Stimulated activated CD4-positive, alpha-beta T cell treated with anti-CD3 and anti-CD28 coated beads, TNF-alpha, amount 100 ng/mL, for 48 hours (primary cell): ENCODE measurements at places on chromosomes 3 and 15.

DNA sequence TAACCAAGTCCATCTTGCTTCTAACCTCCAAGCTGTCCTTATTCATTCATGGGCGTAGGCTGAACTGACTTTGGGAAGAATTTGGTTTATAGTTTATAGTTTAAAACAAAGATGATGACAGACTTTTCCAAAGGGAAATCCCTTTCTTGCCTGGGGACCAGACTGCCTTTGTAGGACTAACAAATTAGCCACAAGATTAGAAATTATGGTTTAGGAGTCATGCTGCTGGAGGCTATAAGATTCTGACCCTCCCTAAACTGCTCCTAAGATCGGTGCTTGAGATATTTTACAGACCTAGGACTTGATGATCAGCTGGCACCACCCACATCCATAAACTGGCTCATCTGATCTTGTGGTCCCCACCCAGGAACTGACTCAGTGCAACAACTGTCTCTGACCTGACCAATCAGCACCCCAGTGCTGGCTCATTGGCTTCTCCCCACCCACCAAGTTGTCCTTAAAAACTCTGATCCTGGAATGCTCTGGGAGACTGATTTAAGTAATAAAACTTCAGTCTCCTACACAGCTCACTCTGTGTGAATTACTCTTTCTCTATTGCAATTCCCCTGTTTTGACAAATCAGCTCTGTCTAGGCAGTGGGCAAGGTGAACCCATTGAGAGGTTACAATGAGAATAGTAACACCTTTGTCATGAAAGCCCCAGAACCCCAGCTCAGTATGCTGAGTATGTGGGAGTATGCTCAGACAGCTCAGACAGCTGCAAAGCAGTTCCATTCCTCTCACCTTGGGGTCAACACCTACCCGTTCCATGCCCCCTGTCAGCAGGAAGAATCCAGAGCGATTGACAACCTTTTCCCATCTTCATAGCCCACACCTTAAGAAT, 51.6 kb upstream of the C15orf39 start:
- DNase-seq, result no peak

GRCh38 chr15:20341901-20342600, 199.5 kb downstream of the GOLGA6L6 start:
- no peak for DNase-seq

- no peak for DNase-seq
Observed at GRCh38 chr3:55204417-55204816, 276.6 kb upstream of the LRTM1 start.

DNA sequence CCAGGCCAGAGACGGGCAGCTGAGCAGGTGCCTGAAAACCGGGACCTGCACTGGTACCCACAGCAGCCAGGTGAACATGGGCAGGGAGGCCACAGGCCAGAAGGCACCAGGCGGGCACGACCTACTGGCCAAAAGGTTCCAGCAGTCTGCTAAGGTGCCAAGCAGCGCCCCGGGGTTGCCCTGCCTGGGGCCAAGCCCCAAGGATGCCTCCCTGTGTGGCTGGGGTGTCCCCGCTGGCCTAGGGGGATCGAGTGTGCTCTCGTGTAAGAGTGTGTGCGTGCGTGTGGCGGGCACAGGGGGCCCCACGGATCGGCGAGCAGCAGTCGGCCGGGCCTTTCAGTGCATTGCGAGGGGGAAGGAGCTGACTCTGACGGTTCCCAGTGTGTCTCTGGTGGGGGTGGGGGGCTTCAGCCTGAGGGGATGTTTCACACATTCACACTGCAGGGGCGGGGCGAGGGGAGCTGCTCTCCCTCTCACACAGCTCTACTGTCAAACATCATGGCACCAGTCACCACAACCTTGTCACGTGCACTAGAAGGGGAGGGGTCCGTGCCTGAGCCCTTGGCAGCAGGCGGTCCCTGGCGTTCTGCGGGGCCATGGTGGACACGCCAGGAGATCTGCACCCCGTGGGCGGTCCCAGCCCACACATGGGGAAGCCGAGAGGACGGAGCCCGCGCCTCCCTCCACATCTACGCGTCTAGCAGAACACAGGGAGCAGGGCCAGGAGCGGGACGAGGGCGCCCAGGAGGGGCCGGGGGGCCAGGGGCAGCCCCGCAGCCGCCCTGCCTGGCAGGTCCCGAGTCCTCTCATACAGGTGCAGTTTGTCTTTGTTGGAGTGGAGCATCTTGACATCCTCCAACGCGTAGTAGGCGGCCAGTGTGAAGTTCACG, 44.5 kb downstream of the RGMA start:
- no peak for DNase-seq

- no peak for DNase-seq
Observed at GRCh38 chr3:114879059-114880031, 267.7 kb downstream of the ZBTB20 start.

GRCh38 chr3:128503164-128503651, 10.2 kb upstream of the GATA2 start:
- no peak for DNase-seq

DNA sequence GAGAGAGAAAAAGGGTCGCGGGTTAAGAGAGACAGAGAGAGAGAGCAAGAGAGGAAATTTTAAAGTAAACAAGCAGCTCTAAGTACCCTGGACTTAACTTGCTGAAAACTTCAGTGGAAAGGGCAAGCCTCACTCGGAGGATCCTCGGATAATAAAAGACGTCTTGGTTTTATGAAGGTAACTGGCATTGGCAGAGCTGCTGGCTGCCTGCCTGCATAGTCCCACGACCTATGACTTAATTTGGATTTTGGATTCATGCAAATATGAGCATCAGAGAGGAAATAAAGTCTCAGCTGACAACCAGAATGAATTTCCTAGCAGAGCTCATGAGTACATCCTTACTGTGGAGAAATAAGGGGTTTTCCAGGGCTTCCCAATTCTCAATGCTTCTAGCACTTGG, 95.1 kb upstream of the PDZRN3 start:
- DNase-seq, result no peak

DNA sequence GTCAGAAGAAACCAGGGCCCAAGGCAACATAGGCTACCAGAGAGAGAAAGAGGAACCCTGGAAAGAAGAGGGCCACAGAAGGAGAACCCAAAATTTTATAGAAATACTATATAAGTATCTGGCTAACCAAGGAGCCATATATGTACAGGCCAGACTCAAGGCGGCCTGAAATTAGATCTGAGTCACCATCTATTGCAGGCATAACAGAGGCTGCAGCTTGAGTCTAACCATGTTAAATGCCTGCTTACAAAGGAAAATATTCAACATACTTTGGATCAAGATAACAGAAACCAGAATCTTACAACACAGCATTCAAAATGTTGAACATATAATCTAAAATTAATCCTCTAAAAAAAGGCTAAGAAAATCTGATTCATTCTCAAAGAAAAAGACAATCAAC, 23.1 kb downstream of the IGSF11 start:
- no peak for DNase-seq

DNA sequence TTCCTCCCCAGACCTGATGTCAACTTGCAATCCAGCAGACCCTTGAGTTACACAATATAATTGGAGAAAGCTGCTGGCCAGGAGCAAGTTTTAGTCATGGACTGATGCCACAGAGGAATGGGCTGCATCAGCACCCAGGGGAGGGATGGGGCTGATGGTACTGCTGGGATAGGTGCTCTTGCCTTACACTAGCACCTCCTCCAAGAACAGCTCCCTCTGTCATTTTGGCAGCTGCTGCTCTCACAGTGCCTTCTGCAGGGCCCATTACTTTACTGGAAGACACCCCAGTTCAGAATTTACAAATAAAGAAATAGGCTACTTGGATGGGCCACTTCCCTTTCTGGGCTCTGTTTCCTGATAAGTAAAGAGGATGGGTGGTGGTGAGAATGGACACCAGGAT, 85.3 kb upstream of the RORA start:
- DNase-seq, result no peak

- no peak for DNase-seq
Observed at GRCh38 chr15:70327328-70327855, 229.7 kb upstream of the TLE3 start.

- no peak for DNase-seq
Observed at GRCh38 chr15:60095711-60096110, 91.6 kb downstream of the FOXB1 start.

DNA sequence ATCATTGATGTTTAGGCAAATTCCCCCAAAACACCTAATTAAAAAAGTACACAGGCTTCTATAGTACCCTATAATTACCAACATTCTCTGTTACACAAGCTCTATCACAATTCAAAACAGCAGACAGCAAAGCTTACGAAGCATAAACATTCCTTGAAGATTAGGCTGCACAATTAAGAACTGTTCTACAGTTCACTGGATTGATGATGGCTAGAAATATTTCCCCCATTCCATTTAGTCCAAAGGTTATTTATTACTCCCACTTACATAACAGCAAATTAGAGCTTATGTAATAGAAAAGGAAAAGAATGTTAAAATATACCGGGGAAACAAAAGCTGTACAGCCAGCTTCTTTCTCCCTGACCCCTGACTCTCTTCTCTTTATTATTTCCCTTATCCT, 49.3 kb downstream of the UACA start:
- no peak for DNase-seq

DNA sequence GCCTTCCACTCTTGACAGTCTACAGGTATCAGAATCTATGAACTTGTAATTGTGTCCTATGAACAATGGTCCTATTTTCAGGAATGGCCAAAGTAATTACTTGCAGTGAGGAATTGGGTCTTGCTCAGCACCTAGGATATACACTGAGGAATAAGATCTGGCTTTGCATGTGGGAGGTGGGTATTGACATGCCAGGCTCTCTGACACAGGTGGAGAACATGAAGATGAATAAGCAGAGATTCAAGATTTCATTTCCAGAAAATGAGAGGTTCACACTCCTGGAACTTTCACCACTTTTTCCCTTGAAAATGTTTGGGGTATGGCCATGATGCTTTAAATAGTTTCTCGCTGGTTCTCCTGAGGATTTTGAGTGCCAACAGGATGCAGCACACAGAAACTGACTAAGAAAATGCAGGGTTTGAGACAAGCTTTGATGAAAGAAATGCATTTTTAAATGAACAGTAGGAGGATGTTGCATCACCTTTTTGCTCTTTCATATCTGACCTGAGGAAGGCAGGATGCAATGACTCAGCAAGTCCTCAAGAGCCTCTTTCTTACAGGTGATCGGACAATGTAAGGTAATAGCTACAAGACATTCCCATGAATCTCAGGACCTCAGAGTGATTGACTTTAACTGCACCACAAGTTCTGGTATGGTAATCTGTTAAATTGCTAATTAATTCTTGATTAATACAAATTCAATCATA, 3.7 kb downstream of the HRG start:
- no peak for DNase-seq

GRCh38 chr15:99538261-99538660, 27.5 kb upstream of the MEF2A start:
- DNase-seq, result no peak

DNA sequence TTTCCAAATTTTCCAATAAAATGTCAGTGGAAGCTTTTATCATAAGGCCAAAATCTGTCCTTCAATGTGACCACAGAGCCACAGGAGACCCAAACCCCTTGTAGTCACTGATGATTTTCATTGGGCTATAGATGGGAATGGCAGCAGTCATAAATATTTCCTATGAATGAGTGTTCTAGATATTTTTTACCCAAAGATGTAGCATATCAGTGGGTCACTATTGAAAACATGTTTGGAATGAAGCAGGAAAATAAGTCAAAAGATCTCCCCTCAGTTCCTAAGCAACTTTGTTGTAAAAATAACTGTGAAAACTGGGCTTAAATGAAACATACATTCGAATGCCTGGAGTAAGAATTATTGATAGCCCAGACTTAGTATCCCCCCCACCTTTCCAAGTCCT, 49.0 kb downstream of the NKIRAS1 start:
- DNase-seq, result no peak

DNA sequence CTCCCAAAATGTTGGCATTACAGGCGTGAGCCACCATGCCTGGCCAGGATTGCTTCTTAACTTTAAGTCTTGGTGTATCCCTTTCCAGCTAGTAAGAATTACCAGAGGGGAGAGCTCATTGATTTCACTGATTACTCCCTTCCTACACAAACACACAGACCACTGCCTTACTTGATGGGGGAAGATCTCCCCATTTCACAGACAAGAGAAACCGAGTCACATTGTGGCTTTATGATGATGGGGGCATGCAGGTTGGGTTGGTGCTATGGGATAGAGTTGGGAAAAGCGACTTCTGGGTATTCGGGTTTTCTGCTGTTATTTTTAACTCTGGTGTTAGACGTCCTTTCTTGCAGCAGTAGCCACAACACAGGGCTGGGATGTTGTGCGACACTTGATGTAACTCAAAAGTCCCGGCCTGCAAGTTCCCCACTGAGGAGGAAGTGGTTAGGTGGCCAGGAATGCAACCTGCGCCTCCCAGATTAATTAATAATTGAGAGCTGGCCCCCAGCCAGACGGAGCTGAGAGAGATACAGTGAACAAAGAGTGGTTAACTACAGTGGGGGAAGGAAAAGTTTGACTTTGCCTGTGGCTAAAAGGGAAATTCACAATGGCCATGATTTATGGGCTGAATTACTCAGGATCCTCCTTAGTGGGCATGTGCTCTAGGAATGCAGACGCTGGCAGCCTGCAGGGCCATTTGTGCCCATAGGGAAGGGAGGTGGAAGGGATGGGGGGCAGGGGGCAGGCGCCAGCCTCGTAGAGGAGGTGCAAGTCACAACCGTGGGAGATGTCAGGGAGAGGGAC, 63.6 kb downstream of the SMAD6 start:
- no peak for DNase-seq

- no peak for DNase-seq
Observed at GRCh38 chr3:130831719-130832400, 62.0 kb upstream of the ATP2C1 start.

DNA sequence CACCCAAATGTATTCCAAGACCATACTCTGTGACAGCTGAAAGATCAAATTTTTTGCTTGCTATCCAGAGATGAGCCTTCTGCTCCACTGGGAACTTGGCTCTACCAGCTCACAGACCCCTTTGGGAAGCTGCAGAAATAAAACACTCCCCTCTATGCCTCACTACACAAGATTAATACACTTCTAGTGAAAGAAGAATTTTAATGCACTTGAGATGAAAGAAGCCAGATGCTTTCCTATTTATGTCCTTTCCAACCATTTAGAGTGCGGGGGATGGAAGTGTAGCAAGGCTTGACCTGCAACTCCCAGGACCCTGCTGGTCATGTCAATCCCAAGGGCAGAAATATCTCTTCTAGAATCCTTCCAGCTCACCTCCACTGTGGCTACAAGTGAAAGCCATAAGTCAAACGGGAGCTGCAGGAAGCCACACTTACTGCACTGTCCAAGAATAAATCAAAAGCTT, 34.7 kb downstream of the ANXA2 start:
- no peak for DNase-seq

GRCh38 chr3:133491481-133492059, 81.9 kb upstream of the CDV3 start:
- DNase-seq, result no peak

DNA sequence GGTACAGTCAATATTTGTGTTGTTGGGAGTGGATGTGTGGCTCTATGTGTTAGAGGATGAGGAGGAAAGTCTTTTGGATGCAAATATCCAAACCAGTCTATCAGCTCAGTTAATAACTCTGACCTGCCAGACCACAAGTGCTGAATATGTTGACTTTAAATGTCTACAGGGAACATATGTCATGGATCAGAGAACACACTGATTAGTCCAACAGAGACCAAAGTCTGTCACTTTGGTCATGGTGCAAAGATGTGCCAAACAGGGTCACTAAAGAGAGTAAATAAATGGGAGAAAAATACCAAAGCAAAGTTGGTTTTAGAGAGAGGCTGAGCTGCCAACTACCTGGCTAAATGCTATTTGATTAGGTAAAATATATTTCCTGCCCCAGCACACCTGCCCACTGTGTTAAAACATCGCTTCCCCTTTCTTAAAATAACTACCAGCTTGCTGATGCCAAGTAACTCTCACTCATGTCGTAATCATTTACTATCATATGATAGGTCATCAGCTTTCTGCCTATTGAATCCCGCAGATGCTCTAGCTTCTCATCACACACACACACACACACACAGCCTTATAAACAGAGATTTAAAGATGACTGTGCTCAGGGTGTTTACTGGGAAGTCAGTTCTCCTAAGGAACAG, 173.3 kb downstream of the PDZRN3 start:
- no peak for DNase-seq
